ENCODE measurements at places on chromosomes 1 and 21.

GRCh38 chr1:46489169-46489637 is 433 bp upstream of the DMBX1 start:
- no peak for DNase-seq

DNA sequence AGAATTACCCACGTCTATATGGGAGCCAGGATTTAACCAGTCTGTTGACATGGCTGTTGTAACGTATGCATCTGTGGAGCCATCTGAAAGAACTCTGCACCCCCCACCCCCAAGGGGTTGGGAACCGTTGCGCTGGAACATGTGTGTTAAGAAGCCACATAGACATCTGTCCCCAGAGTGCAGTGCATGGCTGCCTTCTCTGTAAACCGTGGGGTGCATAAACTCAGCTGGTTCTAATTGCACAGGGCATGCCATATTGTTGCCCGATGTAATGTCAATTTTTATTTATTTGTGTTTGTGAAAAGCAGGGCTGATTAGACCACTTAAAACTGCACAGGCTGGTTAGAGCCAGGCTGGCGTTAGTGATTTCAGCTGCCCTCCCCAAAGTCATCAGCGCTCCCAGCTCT is 70.1 kb upstream of the ROR1 start:
- no peak for DNase-seq

GRCh38 chr1:87154384-87154783 is 174.3 kb upstream of the LMO4 start:
- DNase-seq = no peak

- no peak for DNase-seq
Measured at GRCh38 chr1:22709891-22710700, 543 bp upstream of the EPHB2 start.

DNA sequence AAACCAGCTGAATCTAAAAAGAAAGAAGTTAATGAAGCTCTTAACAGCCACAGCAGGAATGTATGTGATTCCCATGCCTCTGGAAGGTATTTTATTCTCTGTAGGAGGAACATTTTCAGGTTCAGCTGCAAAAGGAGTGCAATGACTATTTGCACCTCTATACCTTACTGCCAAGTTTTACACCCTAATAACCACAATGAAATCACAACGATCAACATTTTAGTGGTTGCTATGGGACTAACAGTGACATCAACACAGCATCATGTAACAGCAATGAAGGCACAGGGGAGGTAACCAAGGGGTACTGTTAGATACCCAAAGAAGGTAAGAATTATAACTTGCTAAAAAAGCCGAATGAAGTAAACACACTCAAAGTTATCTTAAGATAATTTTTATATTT is 116.3 kb upstream of the HP1BP3 start:
- no peak for DNase-seq

DNA sequence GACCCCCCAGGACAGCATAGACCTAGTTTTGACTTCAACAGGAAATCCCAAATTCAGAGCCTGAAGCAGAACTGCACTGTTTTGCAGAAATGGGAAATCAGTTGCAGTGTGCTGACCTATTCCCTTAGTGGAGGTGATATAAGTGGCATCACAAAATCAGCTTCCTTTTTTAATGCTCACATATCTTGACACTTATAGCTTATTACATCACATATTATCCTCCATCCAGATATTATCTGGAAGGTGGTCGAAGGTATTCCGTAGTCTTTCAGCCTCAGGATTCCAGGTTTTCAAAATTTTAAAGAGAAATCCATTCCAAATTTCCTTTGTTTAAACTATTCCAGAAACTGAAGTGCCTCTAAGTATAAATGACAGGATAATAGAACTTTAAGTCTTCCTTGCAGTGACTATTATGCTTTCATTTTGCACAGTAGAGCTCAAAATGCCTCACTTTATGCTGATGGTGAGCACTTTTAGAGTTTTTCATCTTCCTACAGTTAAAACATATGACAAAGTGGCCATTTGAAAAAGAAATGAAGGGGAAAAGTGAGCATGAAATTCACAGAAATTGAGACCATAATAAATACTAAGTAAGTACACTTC is 106.4 kb upstream of the DPYD start:
- DNase-seq = no peak

DNA sequence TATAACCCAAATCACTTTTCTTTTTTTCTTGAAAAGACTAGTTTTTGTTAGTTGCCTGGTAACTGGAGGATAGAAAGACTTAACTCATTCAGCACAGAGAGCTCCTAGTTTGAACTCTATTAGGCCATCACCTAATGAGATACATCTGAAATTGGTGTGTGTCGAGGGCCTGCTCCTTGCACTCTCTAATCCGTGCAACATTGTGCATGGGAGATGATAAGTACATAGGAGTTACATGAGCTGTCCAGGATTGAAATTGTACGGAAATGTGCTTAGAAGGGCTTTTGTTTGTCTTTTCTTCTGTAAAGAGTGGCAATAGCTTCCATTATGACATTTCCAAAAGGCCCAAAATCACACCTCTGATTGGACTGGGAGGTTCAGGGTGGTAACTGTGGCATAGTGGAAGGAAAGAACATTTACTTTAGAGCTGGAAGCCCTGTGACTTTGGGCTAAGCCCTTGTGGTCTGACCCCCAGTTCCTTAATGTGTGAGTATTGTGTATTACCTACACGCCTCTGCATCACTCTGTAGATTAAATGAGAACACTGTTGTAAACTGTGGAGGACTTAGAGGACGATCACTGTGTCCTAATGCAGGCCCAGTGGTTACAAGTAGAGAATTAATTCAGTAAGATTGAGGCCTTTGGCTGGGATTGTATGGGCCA is 71.2 kb downstream of the FGGY start:
- DNase-seq = no peak

DNA sequence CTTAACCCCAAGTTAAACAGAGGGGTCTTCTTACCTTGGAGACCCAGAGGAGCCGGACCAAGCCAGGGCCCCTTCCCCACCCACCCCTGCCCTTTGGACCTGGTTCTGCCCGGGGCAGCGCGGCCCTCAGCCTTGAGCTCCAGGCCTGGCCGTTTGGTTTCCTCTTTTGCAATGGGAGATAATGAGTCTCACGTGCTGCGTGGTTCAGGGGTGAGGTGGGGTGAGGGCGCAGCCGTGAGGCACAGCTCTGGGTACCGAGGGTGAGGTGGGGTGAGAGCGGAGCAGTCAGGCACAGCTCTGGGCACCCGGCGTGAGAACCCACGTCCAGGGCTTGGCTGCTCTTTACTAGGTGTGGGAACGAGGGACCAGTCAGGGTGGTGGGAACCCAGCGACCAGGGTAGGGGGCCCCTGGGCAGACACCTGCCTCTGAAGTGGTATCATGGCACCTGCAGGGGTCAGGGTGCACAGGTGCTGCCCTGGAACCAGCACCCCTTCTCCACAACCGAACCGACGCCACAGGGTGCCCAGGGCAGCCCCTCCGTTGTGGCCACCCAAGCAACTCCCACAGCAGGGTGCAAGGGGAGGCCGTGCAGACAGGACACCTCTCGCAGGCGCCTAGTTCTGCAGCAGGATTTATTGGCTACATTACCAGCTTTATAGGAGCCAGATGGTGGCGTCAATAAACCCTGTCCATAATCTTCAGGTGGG is 182.2 kb downstream of the PRDM16 start:
- DNase-seq = no peak

DNA sequence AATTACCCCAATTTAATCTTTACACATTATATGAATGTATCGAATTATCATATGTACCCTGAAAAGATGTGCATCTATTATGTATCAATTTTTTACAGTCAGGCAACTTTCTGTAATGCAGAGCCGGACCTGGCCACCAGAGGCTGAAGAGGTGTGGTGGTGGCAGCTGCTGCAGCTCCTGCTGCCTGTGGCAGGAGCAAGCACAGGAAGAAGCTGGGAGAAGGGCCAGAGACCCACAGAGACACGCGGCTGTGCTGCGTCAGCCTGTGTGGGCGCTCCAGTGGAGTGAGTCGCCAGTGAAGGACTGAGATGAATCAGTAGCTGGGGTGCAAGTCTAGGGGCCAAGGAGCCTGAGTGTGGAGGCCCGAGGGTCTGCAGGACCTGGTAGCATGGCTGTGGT is 74.3 kb upstream of the COG2 start:
- DNase-seq = no peak

DNA sequence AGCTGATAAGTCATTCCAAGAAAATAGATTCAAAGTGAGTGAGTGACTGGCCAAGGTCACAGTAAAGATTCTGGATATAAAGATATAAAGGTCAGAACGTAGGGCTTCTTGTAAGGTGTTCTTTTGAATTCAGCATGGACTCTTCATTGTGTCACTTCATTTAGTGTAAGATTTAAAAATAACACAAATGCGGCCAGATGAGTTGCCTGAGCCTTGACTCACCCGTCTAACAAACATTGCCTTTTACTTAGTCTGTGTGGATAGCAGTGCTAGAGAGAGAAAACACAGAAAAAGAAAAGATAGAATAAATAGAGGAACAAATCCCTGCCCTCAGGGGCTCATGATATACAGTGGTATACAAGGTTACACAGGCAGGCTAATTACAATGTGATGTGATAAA is 223.4 kb downstream of the PLPP3 start:
- no peak for DNase-seq

DNA sequence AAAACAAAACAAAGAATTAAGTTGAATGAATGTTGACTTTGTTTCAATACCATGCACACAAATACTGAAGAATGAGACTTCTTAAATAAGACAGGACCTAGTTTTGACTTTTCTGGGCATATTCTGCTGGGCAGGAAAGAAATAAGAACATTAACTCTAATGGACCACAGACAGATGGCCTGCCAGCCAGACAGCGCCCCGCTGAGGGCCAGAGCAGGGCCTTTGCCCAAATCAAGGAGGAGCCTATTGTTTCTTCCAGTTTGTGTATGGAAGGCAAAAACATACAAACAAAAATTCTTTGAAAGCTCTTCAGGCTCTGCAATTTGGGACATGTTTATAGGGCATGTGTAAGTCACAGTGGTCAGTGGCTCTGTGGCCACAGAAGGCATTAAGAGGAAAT is 44.4 kb upstream of the KIF26B start:
- no peak for DNase-seq

DNA sequence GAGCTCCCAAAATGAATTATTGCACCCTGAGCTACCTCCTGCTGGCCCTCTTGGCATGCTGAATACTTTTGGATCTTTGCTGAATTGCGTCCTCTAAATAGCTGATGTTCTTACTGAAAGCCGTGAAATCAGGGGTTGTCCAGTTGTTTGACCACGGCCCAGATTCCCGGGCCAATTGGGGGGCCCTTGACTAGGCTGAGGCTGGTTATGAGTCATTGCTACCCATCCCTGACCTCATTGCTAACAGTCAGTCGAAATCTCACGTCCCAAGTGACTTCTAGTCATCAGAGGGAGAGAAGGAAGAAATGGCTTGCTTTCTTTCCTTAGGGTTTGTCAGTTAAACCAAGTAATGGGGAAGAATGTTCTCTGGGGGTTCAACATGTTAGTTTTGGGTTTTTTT is 37.4 kb downstream of the SMYD2 start:
- no peak for DNase-seq

GRCh38 chr1:90155721-90156487 is 161.0 kb downstream of the ZNF326 start:
- DNase-seq = no peak

- no peak for DNase-seq
Measured at GRCh38 chr1:10943991-10944730, 68.3 kb upstream of the TARDBP start.

DNA sequence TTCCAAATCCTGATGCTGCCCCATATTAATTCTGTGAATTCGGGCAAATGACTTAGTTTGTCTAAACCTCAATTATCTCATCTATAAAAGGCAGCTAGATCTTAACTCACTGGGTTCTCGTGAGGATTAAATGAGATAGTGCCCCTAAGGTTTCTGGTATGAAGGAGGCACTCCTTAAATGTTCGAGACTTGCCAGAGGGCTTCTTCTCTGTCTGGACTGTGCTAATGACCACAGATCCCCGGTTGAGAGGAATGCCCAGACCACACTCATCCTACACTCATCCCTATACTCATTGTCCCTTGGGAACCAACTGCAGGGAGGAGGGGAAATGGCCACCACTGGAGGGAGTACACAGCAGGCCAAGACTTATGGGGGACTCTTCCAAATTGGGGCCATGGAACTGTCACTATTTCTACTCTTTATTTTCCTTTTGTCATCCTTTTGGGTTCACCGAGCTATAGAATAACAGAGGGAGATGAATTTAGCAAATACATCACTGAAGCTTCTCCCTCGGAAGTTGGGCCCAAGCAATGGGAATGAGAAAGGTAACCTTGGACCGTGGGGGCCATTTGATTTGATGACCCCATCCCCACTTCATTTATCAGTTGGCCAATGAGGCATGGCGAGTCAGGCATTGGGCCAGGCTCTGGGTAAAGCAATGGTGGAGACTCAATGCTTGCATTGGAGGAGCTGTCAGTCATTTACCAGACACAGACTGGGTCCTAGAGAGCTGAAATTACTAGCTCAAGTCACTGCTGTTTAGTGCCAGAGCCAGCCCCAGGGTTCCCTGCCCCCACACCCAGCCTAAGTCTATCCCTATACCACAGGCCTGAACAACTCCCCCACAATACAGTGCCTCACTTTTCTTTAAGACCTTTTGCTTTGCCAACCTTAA is 5.1 kb downstream of the ATF3 start:
- no peak for DNase-seq

GRCh38 chr1:238752327-238752726 is 634.0 kb upstream of the CHRM3 start:
- DNase-seq = no peak

DNA sequence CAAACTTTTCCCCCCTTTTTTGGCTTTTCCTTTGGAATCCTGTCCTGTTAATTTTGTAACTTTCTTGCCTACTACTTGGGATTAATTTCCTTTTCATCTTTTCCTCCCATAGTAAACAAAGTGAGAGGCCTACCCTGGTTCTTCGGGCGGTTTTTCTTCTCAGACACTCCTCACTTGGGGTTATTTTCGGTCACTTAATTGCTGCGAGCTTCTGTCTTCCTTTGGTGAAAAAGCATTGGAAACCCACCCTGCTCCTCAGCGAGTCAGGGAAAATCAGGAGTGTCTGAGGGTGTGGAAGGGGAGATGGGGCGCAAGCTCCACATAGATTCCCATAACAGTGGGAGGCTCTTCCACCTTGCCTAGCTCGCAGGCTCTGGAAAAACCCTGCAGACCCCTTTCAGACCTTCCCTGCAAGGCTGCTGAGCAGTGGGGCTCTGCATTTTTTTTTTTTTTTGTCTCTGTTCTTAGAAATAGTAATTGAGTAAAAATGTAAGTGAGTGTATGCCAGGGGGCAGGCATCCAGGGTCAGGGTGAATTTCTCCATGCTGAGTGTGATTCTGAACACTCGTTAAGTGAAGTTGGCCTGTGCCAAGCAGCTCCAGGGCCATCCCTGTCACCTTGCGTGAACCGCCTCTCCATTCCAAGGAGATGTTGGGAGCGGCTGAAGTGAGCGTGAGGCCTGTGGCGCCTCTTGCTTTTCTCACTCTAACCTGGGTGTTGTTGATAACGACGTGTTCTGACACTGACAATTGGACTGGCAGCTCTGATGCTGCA is 20.3 kb downstream of the TGFB2 start:
- DNase-seq = no peak
